Kidney tubule cell (primary cell): ENCODE measurements at places on chromosomes 1 and 21.
A peak's percentile ranks its signal among the peaks of the same experiment; 100 is the strongest.

DNA sequence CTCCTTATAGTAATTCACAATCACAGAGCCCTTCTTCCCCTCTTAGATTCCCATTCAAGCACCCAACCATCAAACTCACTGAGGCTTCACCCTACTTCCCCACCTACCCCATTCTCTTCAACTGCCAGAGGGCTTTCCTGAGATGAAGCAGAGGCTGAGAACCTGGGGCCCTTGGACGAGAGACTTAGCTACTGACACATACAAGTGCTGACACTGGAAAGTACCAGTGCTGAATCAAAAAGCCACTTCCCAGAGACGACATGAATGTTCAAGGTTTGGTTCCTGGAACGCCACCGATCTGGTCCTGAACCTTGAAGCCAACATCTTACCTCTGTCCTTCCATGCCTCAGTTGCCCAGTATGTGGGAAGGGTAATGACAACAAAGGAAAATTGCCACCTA is 16.6 kb upstream of the RAP1A start:
- DNase-seq = no peak

DNA sequence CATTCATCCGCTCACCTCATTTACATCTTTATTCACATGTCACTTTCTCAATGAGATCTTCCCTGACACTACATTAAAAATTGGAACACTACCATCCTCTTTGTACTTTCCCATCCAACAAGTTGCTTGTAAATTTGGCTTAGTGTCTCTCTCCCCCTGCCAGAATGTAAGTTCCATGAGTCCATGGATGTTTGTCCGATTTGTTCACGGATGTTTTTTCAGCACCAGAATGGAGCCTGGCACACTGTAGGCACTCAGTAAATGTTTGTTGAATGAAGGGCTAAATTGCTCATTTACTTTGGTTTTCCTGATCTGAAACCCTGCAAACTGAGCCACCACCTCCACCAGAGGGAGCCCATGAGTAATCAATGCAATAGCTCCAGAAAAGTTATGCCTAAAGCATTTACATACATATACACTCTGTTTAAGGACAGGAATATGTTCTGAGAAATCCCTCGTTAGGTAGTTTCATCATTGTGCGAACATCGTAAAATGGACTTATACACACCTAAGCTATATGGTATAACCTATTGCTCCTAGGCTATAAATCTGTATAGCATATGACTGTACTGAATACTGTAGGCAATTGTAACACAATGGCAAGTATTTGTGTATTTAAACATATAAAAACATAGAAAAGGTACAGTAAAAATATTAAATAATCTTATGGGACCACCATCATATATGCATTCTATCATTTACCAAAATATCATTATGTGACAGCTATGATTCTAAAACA is 2.8 kb upstream of the EYA3 start:
- peak; percentile 74 for DNase-seq

DNA sequence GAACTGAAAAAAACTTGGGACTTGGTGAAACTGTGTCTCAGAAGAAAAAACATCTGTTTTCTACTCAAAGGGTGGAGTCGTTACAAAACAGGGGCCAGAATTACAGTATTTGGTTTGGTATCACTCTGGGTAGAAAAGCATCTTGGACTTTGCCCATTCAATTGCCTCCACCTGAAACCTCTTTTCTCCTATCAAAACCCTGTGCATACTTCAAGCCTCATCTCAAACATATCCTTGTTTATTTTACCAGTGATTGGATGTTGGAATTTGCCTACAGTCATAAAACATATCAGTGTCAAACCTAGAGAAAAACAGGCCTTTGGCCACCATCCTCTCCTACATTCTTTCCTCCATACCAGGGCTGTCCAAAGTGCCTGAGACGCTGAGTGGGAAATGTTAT is 281.5 kb downstream of the PLPP3 start:
- DNase-seq = no peak

GRCh38 chr1:14049965-14050364 is 350.0 kb downstream of the PRDM2 start:
- no peak for DNase-seq

GRCh38 chr1:206066479-206067171 is 13.7 kb downstream of the RHEX start:
- DNase-seq = no peak

DNA sequence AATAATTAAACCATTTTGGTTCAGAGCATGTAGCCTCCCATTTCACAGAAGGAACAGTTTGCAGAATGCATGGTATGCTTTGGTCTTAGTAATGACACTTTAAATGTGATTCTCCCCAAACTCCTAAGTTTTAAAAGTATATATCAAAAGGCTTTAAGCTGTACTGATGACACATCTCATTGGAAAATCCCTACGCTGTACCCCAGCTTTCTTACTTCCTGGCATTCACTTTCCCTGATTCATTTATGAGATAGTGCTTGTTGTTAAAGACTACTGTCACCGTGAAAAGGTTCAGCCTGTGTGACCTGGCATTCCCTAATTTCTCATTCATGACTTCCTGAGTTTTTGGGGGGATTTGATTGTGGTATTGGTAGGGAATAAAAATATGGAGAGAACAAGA is 53.4 kb downstream of the MPZL1 start:
- peak; percentile 63 for DNase-seq

- no peak for DNase-seq
Observed at GRCh38 chr1:63363014-63363413, 4.4 kb upstream of the ALG6 start.

GRCh38 chr1:167441222-167441621 is 77.1 kb downstream of the CD247 start:
- no peak for DNase-seq

- no peak for DNase-seq
Observed at GRCh38 chr1:111476761-111477309, 3.1 kb downstream of the C1orf162 start.

DNA sequence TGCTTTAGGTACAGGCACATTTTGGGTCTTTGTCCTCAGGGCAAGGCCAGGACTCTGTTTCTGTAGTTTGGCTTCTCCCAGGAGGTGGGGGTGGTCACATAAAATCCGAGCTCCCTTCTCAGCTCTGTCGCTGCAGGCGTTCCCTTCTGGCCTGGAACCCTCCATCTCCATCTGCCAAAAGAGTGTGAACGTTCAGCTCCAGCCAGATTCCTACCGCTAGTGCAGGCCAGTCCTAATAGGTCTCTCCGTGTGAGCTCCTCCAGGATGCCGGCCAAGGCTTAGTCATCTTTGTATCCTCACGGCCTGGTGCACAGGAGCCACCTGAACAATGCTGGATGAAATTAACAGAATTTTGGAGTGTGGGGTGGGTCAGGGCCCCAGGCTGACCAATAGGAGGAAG is 19.9 kb upstream of the KCNA10 start:
- DNase-seq = peak; percentile 47

GRCh38 chr1:225824533-225824941 is 14.6 kb downstream of the EPHX1 start:
- DNase-seq = no peak

DNA sequence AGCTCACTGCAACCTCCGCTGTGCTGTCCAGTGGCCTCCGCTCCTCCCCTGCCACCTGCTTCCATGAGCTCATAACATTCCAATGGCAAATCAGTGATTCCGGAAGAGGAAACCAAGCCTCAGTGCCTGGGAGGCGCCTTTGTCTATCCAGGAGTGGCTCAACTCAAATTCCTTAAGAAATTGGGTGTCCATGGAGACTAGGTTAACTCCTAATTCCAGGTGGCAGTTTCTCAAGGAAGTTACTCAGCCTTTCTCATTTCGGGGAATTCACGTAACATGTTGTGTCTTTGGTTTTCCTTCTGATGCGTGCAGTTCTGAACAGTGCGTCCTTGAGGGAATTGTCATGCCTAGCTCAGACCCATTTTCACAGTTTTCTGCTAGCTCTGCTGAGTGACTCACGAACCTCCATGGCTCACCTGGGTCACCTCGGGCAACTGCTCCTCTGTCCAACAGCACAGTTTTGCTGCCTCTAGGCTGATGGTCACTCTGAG is 89.9 kb upstream of the DSCAM start:
- DNase-seq = peak; percentile 4

DNA sequence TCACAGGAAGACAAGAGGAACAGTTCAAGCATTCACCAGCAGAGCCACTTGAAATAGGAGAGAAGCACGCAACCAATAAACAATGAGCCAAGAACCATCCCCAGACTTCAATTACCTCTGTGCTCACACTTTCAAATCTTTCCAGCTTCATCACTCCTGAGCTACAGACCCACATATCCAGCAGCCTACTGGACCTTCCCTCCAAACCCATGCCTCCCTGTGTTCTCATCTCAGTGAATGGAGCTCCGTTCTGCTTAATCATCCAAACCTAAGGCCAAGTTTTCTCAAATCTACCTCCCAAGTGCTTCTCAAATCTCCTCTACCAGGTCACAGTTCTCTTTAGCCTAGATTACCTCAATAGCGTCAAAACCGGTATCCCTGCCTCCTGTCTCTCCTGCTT is 3.7 kb downstream of the PEF1 start:
- DNase-seq = no peak

- no peak for DNase-seq
Observed at GRCh38 chr1:177289532-177289931, 118.8 kb downstream of the BRINP2 start.

DNA sequence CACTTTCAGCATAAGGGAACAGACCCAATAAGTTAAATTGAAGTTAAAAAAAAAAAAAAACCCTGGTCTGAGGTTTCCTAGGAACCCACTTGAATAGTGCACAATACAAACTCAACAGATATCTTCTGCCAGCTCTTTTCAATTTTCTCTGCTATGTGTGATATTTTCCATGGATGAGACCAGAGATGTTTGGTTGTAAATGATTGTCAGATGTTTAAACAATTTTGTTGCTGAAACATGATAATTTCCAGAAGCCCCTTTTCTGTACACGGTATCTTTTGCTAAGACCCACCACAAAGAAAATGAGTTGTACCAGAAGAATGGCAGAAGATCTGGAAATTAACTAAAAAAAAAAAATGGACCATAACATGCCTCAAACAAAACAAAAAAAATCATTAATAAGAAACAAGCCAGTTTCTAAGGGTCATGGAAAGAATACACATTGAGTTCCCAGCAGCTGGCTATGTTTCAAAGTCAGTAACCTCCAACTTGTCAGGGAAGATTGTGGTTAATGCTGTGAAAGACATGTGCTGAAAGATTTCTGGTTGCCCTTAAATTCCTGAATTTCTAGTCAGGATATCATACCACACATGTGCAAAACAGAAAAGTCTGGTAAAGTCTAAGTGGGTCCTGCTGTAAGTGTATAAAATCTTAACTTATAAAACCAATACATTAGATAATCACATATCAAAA is 35.6 kb upstream of the MGST3 start:
- no peak for DNase-seq

DNA sequence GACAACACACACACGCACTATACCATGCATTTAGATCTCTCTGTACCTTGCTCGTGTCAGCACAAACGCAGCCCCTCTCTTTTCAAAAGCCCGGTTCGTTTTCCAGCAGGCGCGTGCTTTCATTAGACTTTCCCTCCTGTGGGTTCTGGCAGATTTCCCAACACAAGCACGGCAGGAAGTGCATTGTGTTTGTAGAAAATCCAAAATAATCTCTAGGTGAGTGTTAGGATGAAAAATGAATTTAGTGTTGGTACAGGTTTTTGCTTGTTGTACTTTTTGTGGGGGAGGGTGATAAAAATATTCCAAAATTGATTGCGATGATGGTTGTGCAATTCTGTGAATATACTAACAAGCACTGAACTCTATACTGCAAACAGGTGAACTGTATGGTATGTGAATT is 54.1 kb upstream of the POFUT2 start:
- peak; percentile 30 for DNase-seq

DNA sequence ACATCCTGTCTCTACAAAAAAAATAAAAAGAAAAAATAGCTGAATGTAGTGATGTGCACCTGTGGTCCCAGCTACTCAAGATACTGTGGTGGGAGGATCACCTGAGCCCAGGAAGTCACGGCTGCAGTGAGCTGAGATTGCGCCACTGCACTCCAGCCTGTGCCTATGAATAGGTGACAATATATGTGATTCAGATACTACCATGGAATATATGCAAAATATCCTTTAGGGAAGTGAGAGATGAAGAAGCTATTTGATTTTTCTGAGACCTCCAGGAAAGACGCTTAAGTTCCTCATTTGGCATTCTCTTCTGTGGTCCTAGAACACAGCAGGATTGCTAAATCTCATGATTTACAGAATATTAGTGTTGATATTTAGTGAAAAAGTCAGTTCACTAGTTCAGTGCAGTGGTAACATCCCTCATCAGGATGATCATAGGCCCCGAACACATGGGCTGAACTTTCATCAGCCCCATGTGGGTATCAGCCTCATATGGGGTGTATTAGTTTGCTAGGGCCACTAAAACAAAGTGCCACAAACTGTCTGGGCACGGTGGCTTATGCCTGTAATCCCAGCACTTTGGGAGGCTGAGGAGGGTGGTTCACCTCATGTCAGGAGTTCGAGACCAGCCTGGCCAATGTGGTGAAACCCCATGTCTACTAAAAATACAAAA is 6.0 kb upstream of the VASH2 start:
- DNase-seq = no peak

DNA sequence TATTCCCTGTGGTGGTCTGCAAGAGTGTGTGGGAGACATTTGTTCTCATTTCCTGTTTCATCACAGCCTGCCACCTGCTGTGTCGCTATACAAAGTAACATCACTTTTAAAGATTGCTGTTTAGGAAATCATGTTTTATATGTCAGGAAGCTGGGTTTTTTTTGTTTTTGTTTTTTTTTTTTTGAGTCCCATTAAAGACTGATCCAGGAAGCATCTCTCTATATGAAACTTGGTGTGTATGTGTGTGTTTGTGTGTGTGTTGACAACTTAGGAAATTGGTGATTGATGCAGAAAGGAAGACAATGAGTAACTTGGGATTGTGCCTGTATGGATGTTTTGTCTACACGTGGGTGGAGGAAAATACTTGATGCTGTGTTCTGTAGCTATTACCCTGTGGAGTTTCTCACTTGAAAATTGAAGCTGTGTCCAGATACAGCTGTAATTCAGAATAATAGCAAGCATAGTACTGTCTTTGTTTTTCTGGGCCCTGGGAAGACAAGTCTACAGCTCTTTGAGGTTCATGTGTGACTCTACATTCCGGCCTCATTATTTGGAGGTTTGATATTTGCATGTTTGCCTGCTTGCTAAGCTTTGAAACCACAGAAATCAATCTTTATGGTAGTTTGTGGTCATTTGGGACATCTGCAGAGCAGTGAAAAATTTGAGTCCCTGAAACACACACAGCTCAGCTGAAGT is 47.9 kb downstream of the LAMC1 start:
- peak; percentile 81 for DNase-seq

DNA sequence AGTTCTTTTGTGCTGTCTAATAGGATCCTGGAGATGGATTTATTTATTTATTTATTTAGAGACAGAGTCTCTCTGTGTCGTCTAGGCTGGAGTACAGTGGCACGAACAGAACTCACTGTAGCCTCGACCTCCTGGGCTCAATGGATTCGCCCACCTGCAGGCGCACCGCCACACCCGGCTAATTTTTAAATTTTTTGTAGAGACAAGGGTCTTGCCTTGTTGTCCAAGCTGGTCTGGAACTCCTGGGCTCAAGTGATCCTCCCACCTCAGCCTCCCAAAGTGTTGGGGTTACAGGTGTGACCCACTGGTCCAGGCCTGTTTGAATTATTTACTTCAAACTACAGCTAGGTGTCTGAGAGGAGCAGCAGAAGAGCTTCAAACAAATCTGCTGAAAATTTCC is 9.6 kb upstream of the SPEN start:
- no peak for DNase-seq

- no peak for DNase-seq
Observed at GRCh38 chr1:171292799-171293198, 21.2 kb upstream of the FMO4 start.
